A549 treated with CpdA at 1 μM for 4 hours (cell line): ENCODE measurements at places on chromosomes 12 and 14. TPM values are rescaled to one million over a fixed set of nuclear protein-coding genes. Genes with fewer than 3 reads are reported as not detected.

The ASCL1 gene
- total RNA-seq = 0.05 to 0.08 TPM in 2 of 5 replicates, not detected in the others

The EPS8 gene
- total RNA-seq = 23.9 to 39.1 TPM (median 31.2 TPM) in 5 replicates

The PWP1 gene
- total RNA-seq = 86.7 to 95.7 TPM (median 92.9 TPM) in 5 replicates

The CALCOCO1 gene
- total RNA-seq = 19.3 to 25.6 TPM (median 21.0 TPM) in 5 replicates

The KIF21A gene
- 19.3 to 24.1 TPM (median 21.8 TPM) in 5 replicates for total RNA-seq

The RNFT2 gene
- total RNA-seq = 2.2 to 3.7 TPM (median 2.6 TPM) in 5 replicates

The CAMKK2 gene
- 17.9 to 26.3 TPM (median 25.0 TPM) in 5 replicates for total RNA-seq

The B4GALNT1 gene
- 36.6 to 54.4 TPM (median 48.1 TPM) in 5 replicates for total RNA-seq

The PCED1B gene
- 46.1 to 54.7 TPM (median 50.5 TPM) in 5 replicates for total RNA-seq

The EML1 gene
- total RNA-seq = 39.4 to 45.4 TPM (median 45.2 TPM) in 5 replicates

The FAM181A gene
- total RNA-seq = not detected in 5 replicates

The CRIP2 gene
- 92.8 to 162 TPM (median 146 TPM) in 5 replicates for total RNA-seq

The TMPRSS12 gene
- total RNA-seq = not detected in 5 replicates

The CFL2 gene
- total RNA-seq = 99.4 to 114 TPM (median 109 TPM) in 5 replicates

The ADCK1 gene
- 5.9 to 6.9 TPM (median 6.6 TPM) in 5 replicates for total RNA-seq

The TBC1D30 gene
- total RNA-seq = 1.8 to 2.5 TPM (median 2.0 TPM) in 5 replicates

The FITM1 gene
- total RNA-seq = 0.13 TPM in 1 of 5 replicates, not detected in the others

The LMNTD1 gene
- not detected in 5 replicates for total RNA-seq

The CDK4 gene
- total RNA-seq = 259 to 307 TPM (median 276 TPM) in 5 replicates

The NFATC4 gene
- 0.07 to 0.40 TPM (median 0.22 TPM) in 5 replicates for total RNA-seq

The PMCH gene
- 0.07 TPM in 1 of 5 replicates, not detected in the others for total RNA-seq

The CAPZA3 gene
- total RNA-seq = not detected in 5 replicates

The OAS2 gene
- 0.22 to 0.38 TPM (median 0.30 TPM) in 5 replicates for total RNA-seq

The TEX52 gene
- not detected in 5 replicates for total RNA-seq

The AMN gene
- 0.16 to 0.45 TPM (median 0.39 TPM) in 5 replicates for total RNA-seq

The GOLGA5 gene
- 21.7 to 33.6 TPM (median 28.5 TPM) in 5 replicates for total RNA-seq

The KLRG1 gene
- total RNA-seq = 1.1 to 2.1 TPM (median 1.4 TPM) in 5 replicates

The BATF gene
- total RNA-seq = not detected in 5 replicates

The MYH6 gene
- total RNA-seq = not detected in 5 replicates

The SLC17A8 gene
- total RNA-seq = not detected in 5 replicates

The ESPL1 gene
- 18.7 to 21.3 TPM (median 19.6 TPM) in 5 replicates for total RNA-seq

The PLEKHH1 gene
- 3.1 to 5.2 TPM (median 4.3 TPM) in 5 replicates for total RNA-seq

The IL26 gene
- total RNA-seq = not detected in 5 replicates

The CARMIL3 gene
- 0.38 to 0.56 TPM (median 0.45 TPM) in 5 replicates for total RNA-seq

The FAIM2 gene
- total RNA-seq = 0.06 to 0.14 TPM in 2 of 5 replicates, not detected in the others

The CLECL1 gene
- total RNA-seq = not detected in 5 replicates

The HHIPL1 gene
- 0.19 to 0.25 TPM (median 0.22 TPM) in 5 replicates for total RNA-seq

The YY1 gene
- total RNA-seq = 65.2 to 83.3 TPM (median 77.3 TPM) in 5 replicates

The GYS2 gene
- not detected in 5 replicates for total RNA-seq

The PPP1R3E gene
- total RNA-seq = 3.2 to 6.3 TPM (median 4.1 TPM) in 5 replicates

The ZBTB25 gene
- 4.0 to 6.7 TPM (median 6.1 TPM) in 5 replicates for total RNA-seq

The TAS2R46 gene
- not detected in 5 replicates for total RNA-seq

The ADAMTS20 gene
- not detected in 5 replicates for total RNA-seq

The ACOT6 gene
- not detected in 5 replicates for total RNA-seq

The KCNK10 gene
- not detected in 5 replicates for total RNA-seq

The ADCY6 gene
- total RNA-seq = 11.0 to 17.3 TPM (median 14.5 TPM) in 5 replicates

The TPH2 gene
- not detected in 5 replicates for total RNA-seq

The LMO3 gene
- not detected in 5 replicates for total RNA-seq
